ENCODE measurements at places on chromosomes 3 and 15.
A peak's percentile ranks its signal among the peaks of the same experiment; 100 is the strongest.

DNA sequence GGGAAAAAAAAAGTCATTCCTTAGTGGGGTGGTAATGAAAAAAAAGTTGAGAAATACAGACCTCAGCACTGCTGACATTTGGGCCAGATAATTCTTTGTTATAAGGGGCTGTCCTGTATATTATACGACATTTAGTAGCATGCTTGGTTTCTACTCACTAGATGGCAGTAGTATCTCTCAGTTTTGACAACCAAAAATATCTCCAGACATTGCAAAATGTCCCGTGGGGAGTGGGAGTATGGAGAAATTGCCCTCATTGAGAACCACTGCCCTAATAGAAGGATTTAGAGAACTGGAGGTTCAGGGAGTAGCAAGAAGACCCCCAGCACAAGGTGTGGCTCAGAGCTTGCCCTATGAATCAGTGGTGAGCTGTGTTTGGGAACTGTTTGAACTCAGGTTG lies 28.6 kb upstream of the TEX264 start:
- DNase-seq: no peak

GRCh38 chr3:52671676-52672075 lies 14.0 kb downstream of the PBRM1 start:
- no peak for DNase-seq

GRCh38 chr3:148450819-148451218 lies 246.9 kb upstream of the AGTR1 start:
- no peak for DNase-seq

DNA sequence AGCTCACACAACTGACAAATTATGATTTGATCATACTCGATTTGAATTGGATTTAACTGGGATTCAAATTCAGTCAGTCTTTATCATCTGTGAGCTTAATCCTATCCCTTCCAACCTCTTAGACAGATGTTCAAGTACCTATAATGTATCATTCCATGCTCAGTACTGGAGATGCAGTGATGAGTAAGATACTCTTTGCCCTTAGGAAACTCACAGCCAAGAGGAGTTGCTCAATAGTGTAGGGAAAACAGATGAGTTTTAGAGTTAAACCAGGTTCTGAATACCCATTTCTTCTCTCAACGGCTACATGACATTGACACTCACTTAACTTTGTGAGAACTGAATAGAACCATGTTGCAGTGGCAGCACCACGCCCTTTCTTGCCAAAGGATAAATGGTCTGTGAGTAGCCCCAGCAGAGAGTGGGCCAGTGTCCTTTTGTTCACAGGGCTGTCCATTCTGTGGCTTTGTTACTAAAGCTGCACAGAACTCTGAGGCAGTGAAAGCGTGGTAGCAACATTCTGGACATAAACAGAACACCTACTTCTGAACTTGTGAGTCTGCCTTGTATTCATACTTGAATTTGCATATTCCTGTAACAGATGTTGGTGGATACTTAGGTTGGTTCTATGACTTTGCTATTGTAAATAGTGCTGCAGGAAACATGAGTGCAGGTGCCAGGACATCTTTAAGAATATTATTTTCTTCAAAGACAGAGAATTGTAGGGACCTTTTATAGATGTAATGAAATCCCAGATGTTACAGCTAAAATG lies 91.6 kb downstream of the RASA2 start:
- DNase-seq: no peak

DNA sequence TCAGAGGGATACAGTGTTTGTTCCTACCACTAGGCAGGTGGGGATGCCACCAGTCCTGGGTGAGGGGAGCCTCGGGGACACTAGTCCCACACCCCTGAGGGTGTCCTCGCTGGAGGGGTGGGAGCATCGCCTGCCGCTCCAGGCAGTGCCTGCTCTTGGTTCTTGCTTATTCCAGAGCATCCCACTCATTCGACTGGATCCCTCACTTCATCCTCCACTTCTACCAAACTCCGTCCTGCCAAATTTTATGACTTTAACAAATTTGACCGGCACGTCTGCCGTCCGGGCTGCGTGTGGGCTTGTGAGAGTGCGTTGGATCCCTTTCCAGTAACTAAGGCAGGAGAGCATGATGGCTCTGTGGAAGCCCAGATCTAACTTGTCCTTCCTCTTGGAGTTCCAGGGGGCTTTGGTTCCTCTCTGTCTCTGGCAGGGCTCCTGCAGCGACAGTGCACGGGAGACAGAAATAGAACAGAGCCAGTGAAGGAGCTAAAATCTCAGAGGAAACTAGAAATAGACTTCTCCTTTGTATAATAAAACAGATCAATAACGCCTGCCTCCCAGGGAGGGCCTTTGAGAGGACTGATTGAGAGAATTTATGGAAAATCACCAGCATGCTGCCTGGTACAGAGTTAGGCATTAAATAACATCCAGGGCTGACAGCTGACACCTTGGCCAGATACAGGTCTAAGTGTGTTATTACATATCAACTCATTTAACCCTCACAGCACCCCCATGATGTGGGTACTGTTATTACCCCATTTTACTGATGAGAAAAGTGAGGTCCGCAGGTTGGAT lies 34.5 kb downstream of the MGLL start:
- no peak for DNase-seq

DNA sequence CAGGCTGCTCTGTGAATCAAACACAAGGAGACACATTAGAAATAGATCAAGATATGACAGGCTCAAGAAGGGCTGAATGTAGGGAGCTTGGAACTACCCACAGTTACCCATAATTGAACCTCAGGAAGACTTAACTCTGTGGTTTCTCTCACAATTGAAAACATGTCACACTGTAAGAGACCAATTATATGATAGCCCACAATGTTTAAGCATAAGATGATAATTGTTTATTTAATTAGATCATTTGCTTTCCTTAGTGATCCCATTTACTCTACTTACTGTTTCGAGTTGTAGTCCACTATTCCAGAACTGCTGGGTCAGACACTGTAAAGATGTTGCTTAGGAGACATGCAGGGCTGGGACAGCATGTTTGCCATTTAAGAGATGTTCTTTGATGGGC lies 201.3 kb upstream of the RARB start:
- DNase-seq: no peak

- DNase-seq: no peak
These were observed 5.5 kb upstream of the ANO10 start for GRCh38 chr3:43627360-43627759.

- no peak for DNase-seq
These were observed 14.9 kb upstream of the RPN1 start for GRCh38 chr3:128665362-128666021.

DNA sequence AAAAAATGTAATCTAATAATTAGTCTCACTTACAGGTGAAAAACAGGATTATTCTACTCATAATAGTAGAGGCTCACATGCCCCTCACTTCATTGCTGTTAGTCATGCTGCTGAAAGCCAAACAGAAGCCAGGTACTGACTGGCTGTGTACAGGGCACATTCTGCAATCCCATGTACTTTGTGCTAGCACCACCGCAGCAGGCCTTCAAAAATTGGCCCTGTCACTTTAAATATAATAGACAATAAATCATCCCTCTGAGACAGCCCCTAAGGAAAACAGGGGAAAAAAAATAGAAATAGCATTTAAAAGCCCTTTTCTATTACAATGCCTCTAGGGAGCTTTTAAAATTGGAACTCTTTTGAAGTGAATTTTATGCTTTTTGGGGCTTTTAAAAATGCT lies 723.8 kb downstream of the TUSC7 start:
- no peak for DNase-seq

DNA sequence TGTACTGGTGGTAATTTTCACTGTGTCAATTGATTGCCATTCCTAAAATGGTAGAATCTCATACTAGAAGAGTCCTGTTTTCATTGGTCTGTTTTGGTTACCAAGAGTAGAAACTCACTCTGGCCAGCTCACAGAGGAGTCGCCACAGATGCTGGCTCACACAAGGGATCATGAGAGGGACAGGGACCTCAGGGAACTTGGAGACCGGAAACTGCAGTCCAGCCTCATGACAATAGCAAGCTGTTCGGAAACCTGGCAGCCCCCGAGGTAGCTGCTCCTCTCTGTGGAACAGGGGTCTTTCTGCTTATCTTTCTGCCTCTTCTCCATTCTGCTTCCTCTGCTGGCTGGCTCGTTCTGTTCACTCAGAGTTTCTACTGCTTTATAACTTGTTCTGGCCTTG lies 192.9 kb downstream of the PLCL2 start:
- no peak for DNase-seq

DNA sequence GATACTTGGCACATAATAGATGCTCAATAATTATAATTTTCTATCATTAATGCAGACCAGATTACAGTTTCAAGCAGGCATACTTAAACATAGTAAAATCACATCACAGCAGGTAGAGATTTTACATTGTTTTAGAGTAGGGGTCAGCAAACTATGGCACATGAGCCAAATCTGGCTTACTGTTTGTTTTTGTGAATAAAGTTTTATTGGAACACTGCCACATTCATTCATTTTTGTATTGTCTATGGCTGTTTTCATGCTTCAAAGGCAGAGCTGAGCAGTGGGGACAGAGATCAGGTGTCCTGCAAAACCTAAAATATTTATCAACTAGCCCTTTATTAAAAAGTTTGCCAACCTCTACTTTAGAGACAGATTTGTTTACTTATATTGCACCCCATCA lies 189.6 kb upstream of the MRPL3 start:
- DNase-seq: no peak

DNA sequence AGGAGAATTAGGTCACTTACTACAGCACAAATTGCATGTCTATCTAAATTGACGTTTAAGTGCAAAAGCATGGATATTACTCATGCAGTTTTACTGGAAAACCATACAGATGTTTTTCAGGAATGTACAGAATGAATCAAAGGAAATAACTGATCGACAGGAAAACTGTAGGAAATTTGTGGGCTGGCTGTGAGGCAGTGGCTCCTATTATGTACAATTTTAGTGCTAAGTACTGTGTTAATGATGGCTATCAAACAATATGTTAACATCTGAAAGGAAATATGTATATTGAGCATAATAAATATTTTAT lies 6.9 kb downstream of the NUDT16 start:
- DNase-seq: no peak

GRCh38 chr15:85582131-85583079 lies 202.0 kb downstream of the AKAP13 start:
- DNase-seq: peak; percentile 45

DNA sequence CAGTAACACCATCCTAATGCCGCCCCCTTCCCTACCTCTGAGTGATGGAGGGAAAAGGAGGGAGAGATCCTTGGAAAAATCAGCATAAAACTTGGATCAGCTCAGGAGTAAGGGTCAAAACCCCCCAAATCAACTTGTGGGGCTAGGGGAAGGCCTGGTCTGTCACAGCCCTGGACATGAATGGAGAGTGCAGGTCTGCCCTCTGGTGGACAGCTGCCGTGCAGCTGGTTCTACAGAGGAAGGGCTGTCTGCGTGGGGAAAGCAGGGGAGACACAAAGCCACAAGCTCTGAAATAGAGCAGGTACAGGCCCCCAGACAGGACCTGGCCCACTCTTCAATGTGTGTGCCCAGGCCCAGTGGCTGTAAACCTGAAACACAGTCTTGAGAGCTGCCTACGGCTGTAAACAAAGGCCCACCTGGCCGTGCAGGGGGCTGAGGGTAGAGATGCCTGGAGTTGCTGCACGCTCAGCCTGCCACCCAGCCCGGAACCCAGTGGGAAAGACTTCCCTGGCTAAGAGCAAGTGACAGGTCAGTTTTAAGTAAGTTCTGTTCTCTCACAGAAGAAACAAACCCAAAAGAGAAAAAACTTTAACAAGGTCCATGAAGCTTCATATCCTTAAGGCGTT lies 16.4 kb downstream of the CLK3 start:
- peak; percentile 45 for DNase-seq

DNA sequence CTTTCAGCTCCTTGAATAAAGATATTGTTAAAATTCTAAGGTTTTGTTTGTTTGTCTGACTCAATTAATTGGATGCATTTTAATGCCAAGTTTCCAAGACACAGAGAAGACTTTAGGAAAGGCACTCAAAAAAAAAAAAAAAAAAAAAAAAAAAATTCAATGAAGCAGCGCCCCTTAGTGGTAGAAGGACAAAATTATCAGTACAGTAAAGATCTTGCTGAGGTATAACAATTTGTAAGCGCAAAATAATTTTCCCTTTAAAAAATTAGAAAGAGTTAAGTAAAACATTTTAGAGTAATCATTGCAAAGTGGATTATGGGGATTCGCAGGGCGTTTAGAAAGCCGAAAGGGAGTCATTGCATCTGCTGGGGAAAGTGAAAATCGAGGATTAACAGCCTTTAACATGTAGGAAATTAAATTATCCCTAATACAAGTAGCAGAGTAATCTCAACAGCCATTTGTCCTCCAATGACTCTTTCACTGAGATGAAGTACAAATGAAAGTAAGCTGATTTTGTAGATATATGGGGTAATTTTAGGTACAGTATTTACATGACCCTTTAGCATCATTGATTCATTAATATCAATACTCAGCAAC lies 5.8 kb upstream of the DIS3L start:
- no peak for DNase-seq

GRCh38 chr3:46312991-46313390 lies 40.9 kb upstream of the CCR2 start:
- DNase-seq: no peak

DNA sequence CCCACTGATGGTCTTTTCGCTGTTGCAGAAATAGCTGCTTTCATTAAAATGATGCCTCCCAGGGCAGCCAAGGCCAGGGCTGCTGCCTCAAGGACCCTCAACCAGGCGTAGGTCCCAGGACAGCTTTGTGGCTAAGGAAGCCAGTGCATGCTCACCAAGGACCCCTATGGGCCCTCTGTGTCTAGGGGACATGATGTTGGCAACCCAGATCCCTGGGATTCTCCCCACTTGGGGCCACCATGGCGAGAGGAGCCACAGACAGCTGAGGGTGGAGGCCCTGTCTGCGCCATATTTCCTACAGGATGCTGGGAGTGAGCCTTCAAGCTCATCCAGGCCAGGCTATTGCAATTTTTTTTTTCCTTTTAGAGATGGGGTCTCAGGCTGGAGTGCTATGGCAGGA lies 137.2 kb downstream of the CHSY1 start:
- no peak for DNase-seq

DNA sequence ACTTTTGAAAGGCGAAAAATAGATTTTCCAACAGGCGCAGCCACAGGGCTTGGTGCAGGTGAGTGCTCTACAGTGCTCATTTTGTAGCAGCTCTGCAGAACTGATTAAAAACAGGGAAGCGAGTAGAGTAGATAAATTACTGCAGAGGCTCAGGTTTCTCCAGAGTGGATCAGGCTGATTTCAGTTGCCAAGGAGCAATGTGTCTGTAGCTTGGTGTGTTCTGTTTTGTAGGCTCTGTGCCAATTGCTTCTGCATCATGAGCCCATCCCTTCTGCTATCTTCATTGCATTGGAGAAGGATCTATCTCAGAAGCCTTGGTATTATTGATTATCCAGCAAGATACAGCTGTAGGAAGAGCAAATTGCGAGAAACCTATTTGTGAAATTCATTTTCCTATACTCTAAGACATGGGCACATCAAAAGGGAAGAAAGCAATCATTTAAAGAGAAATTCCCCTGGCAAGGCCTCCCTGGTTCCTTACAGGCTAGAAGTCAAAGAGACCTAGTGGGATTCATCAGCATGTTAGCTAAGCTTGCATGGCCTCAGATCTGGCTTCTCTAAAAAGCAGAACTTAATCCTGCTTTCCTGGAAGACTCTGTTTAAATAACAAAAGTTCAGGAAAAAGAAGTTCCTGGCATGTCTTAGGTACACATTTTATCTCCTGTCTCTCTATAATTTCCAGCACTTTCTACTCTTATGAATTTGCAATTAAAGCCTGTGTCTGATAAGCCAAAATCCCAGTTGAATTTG lies 432.4 kb upstream of the ATP10A start:
- DNase-seq: no peak

Measured in stimulated activated CD4-positive, alpha-beta T cell treated with anti-CD3 and anti-CD28 coated beads, Interleukin-4, amount 100 ng/mL, for 48 hours (primary cell).